IPS-NIHi11 (cell line): ENCODE measurements at places on chromosomes 1 and 21.

DNA sequence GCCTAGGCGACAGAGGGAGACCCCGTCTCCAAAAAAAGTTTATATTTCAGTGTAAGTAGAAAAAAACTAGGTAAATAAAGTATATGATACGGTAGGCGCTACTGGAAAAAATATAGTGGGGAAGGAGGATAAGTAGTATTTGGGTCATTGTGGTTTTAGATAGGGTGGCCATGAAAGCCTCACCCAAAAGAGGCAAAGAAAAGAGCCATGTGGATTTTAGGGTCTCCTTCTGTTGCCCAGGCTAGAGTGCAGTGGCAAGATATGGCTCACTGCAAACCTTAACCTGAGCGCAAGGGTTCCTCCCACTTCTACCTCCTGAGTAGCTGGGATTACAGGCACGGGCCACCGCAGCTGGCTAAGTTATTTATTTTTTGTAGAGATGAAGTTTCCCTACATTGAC lies 17.1 kb downstream of the LEPR start:
- no peak for DNase-seq

GRCh38 chr1:155044812-155045657 lies 6.1 kb upstream of the ADAM15 start:
- DNase-seq = peak; percentile 91

GRCh38 chr1:216531263-216532239 lies 108.3 kb upstream of the USH2A start:
- no peak for DNase-seq

- no peak for DNase-seq
These were observed 209.9 kb upstream of the DEPDC1 start for GRCh38 chr1:68706639-68707317.

DNA sequence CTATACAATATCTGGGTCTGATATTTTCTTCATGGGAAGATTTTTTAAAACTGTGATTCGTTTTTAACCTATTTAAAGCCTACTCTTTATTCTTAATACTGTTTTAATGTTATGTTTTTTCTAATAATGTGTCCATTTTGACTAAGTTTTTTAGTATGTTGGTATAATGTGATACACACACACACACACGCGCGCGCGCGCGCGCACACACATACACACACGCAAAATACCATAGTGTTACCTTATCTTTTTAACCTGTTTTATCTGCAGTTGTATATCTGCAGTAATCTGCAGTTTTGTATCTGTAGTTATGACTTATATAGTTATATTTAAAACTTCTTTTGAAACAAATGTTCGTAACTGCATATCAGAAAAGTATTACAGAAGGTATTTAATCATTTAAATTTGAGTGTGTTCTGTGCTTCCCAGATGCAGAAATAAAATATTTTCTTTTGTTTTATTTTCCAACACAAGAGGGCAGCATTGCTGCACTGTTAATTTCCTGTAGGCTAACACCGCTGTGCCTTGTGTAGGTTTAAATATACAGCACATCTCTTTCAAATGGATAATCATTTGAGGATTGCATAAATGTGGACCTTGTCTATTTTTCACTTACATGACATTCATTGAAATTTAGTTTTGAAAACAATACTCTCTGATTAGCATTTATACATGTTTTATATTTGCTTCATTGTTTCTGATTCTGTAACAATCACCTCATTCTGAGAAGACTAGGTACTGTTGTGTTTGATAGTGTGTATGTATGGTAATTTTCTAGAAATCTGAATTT lies 166.1 kb downstream of the PDE4B start:
- peak; percentile 42 for DNase-seq

DNA sequence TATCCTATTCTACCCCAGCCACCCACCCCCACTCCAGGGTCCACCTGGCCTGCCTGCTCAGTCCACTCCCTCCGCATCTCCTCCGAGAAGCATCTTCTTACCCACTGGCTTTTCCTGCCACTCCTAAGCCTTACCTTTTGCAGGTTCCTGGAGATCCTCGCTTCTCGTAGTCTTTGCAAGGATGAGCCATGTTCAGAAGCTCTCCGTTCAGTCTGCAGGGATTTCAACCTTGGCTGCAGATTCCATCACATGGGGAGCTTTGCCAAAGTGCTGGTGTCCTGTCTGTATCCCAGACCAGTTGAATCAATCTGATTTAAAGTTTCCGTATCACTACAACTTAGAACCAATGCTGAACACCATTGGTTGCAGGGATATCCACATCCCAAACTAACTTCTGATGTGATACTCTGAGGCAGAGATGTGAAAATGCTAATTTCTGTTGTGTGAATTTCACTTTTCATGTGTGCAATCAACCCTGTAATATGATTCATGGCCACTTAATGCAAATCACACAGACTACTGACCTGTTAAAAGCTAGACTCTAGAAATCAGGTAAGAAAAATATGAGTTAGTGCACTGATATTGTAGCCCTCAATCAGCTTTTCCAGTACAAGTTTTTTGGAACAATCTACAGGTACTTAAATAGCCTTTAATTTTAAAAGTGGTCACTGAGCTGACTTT lies 61.9 kb downstream of the CAPN2 start:
- DNase-seq = no peak

- DNase-seq = no peak
These were observed 65.7 kb downstream of the POFUT2 start for GRCh38 chr21:45222001-45222400.

GRCh38 chr1:1619917-1620361 lies 4.6 kb downstream of the MIB2 start:
- peak; percentile 74 for DNase-seq

GRCh38 chr1:212914789-212915188 lies 35.6 kb upstream of the VASH2 start:
- no peak for DNase-seq

GRCh38 chr1:225928186-225929175 lies 4.4 kb upstream of the PYCR2 start:
- DNase-seq = no peak

DNA sequence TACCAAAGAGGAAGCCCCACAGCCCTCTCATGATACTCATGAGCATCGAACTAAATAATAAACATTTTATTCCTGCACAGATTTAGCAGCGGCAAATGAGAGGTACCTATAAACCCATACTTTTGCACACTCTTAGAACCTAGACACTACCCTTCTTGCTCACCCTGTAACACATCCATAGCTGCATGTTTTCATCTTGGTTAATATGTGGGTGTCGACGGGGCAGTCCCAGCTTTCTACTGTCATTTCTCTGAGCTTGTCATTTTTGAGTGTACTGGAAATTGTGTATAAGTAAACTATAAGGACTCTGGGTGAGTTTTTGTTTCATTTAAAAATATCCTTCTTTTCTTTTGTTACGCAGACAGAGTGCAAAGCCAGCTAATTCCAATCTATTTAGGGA lies 25.5 kb downstream of the OVGP1 start:
- DNase-seq = no peak

GRCh38 chr1:61487801-61488200 lies 237.1 kb downstream of the TM2D1 start:
- no peak for DNase-seq
